B cell (primary cell): ENCODE measurements at places on chromosomes 16 and 17.

- no peaks in the 10 kb centered on the region for H3K36me3 ChIP-seq
- H3K27me3 ChIP-seq: no peaks in the 10 kb centered on the region
- H3K4me1 ChIP-seq: no peaks in the 10 kb centered on the region
These were observed 26.1 kb upstream of the ABCA8 start for GRCh38 chr17:68981288-68981687.

DNA sequence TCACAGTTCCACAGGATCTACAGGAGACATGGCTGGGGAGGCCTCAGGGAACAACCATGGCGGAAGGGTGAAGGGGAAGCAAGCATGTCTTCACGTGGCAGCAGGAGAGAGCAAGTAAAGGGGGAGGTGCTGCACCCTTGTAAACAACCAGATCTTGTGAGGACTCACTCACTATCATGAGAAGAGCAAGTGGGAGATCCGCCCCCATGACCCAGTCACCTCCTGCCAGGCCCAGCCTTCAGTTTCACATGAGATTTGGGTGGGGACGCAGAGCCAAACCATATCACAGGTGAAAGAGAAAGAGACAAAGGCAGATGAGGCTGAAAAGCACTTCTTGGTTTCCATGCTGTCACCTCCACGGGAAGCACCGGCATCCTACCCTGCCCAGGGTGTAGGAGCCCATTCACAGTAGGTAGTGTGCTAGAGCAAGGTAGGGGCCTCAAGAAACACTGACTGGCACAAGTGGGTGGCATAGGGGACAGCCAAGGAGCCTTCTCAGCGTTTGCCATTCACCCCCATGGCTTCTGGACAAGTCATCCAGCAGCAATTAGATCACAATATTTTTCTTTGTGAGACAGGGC lies 6.6 kb downstream of the NARF start:
- no peak for DNase-seq
- no peak overlapping the region for H3K4me3 ChIP-seq
- H3K36me3 ChIP-seq: peaks cover 7% of the 10 kb centered on the region
- no peaks in the 10 kb centered on the region for H3K27me3 ChIP-seq
- H3K27ac ChIP-seq: no peak overlapping the region

GRCh38 chr17:57735707-57736106 lies 9.4 kb downstream of the CCDC182 start:
- no peaks in the 10 kb centered on the region for H3K36me3 ChIP-seq
- no peak overlapping the region for H3K4me3 ChIP-seq
- H3K4me1 ChIP-seq: peaks cover 14% of the 10 kb centered on the region
- no peak overlapping the region for H3K27ac ChIP-seq
- no peaks in the 10 kb centered on the region for H3K27me3 ChIP-seq

- DNase-seq: no peak
- H3K4me3 ChIP-seq: no peak overlapping the region
These were observed 25.9 kb upstream of the FAAP100 start for GRCh38 chr17:81578038-81578441.

DNA sequence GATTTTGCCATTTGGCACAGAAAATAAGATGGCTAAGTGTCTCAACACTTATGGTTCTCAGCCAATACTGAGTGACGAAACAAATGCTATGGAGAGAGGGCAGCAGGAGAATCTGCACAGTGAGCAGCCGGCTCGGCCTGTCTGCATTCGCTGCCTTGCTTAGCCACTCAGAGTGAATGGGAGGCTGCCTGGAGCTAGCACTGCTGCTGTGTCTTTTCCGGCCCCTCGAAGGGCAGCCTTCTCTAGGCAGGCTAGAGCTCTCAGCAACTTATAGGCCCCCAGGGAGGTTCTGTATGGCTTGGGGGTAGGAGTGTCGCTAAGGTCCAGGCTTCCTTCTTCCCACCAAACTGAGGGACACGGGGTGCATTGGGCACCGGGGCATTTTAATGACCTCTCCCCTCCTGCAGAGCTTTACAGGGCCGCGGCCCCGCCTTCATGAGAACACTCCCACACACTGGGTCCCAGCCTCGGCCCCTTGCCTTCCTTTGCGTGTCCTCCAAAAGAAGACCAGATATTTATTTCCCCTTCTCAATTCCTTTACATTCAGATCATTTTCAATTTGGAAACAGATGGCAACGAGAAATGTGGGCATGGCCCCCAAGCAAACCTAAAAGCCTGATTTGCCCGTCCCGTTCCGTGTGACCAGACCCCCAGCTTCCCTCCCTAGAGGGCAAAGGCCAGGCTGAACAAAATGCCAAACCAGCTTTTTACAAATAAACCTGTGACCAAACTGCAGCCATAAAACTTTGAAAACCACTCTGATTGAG lies 670.9 kb downstream of the TOX3 start:
- H3K27ac ChIP-seq: no peak overlapping the region
- no peaks in the 10 kb centered on the region for H3K36me3 ChIP-seq
- no peaks in the 10 kb centered on the region for H3K4me1 ChIP-seq
- no peaks in the 10 kb centered on the region for H3K27me3 ChIP-seq
- H3K4me3 ChIP-seq: no peak overlapping the region

- DNase-seq: no peak
- peaks cover 33% of the 10 kb centered on the region for H3K4me1 ChIP-seq
These were observed 2.2 kb downstream of the JUP start for GRCh38 chr17:41784207-41784744.

DNA sequence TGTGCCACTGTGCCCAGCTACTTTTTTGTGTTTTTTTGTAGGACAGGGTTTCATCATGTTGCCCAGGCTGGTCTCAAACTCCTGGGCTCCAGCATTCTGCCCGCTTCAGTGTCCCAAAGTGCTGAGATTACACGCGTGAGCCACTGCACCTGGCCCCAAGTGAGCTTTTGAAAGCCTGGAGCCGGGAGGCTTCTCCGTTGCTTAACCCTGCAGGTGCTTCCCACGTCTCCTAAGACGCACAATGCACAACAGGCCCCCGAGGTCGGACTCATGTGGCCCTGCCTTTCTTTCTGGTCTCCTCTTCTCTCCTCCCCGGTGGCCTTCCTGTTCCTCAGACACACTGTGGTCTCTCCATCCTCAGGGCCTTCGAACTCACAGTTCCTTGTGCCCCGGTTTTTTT lies 12.5 kb downstream of the RABEP2 start:
- H3K4me1 ChIP-seq: peaks cover 12% of the 10 kb centered on the region
- H3K36me3 ChIP-seq: peaks cover 73% of the 10 kb centered on the region
- no peak overlapping the region for H3K27ac ChIP-seq

- no peak for DNase-seq
- H3K36me3 ChIP-seq: no peaks in the 10 kb centered on the region
- H3K27ac ChIP-seq: no peak overlapping the region
- H3K4me1 ChIP-seq: no peaks in the 10 kb centered on the region
These were observed 100.8 kb downstream of the ADCY9 start for GRCh38 chr16:4015275-4016004.

- H3K36me3 ChIP-seq: peaks cover 87% of the 10 kb centered on the region
- no peak overlapping the region for H3K4me3 ChIP-seq
- peaks cover 31% of the 10 kb centered on the region for H3K4me1 ChIP-seq
- DNase-seq: no peak
- no peak overlapping the region for H3K27ac ChIP-seq
These were observed 29.8 kb downstream of the ARHGAP27 start for GRCh38 chr17:45402916-45403315.

- H3K36me3 ChIP-seq: no peaks in the 10 kb centered on the region
- H3K4me1 ChIP-seq: peaks cover 69% of the 10 kb centered on the region
- DNase-seq: no peak
- H3K27me3 ChIP-seq: no peaks in the 10 kb centered on the region
- no peak overlapping the region for H3K4me3 ChIP-seq
These were observed 1.9 kb upstream of the NFATC3 start for GRCh38 chr16:68083239-68083781.

GRCh38 chr17:9902120-9902519 lies 3.0 kb downstream of the RCVRN start:
- H3K4me1 ChIP-seq: no peaks in the 10 kb centered on the region
- H3K27ac ChIP-seq: no peak overlapping the region
- DNase-seq: no peak
- no peak overlapping the region for H3K4me3 ChIP-seq
- H3K36me3 ChIP-seq: no peaks in the 10 kb centered on the region

GRCh38 chr16:77499373-77500285 lies 64.8 kb upstream of the ADAMTS18 start:
- no peaks in the 10 kb centered on the region for H3K27me3 ChIP-seq
- DNase-seq: no peak
- no peaks in the 10 kb centered on the region for H3K4me1 ChIP-seq
- no peak overlapping the region for H3K27ac ChIP-seq
- H3K36me3 ChIP-seq: no peaks in the 10 kb centered on the region

DNA sequence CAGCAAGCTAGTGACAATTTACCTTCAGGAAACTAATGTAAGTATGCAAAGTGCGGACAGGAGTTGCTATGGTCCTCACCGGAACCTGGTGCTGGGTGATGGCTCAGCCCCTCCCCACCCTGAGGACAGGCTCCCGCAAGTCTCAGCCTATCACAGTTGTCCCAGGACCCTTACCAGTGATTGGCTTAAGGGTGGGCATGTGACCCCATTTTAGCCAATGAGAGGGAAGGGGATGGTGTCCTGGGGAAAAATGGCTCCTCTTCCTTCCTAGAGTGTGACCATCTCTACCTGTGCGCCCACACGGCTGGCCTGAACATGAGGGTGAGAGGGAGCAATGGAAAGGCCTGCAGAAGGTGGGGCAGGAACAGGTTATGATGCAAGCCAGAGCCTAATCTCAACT lies 80.4 kb downstream of the C16orf78 start:
- no peak overlapping the region for H3K27ac ChIP-seq
- no peaks in the 10 kb centered on the region for H3K27me3 ChIP-seq
- H3K4me3 ChIP-seq: no peak overlapping the region
- H3K4me1 ChIP-seq: no peaks in the 10 kb centered on the region
- no peaks in the 10 kb centered on the region for H3K36me3 ChIP-seq

DNA sequence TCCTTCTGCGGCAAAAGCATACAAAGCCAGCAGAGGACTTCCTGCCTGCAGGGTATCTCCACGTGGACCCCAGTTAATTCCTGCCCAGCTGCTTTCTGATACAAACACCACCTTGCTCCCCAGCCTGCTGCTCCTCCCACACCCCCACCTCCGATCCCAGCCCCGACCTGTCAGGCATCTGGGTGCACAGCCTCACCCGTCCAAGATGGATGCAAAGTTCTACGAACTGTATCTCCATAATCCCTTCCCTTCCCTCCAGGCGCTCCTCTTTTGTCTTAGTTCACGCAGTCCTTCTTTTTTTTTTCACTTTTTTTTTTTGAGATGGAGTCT lies 15.6 kb upstream of the FOXJ1 start:
- no peak overlapping the region for H3K4me3 ChIP-seq
- no peaks in the 10 kb centered on the region for H3K27me3 ChIP-seq
- H3K27ac ChIP-seq: no peak overlapping the region
- no peaks in the 10 kb centered on the region for H3K4me1 ChIP-seq

DNA sequence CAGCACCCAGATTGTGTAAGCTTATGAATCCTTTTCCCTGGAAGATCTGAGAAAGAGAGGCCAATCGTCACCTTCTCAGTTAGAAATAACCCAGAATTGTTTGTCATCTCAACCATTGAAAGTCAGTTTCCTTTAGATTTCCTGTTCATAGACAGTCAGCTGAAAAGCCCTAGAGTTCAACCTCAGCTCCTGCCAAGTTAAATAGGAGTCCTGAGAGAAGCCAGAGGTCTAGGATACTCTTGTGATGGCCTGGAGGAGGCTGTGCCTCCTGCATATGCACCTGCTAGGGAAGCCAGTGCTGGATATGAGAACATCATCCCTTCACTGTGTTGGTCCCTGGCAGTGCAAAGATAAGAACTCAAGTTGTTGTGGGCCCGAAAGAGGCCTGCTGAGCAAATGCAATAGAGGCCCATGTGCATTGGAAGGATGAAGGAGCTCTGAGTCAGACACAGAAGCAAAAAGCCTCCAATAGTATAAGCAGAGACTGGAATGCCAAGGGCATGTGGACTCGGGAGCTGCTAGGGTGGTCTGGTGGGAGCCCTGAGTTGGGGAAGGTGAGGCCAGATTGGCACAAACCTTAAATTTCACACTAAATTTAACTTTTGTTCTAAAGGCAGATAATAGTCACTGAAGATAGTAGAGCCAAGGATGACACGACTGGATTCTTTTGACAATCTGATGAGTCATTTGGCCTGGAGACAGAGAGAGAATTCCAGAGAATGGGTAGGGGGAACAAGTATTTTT lies 520.9 kb upstream of the CDH5 start:
- no peaks in the 10 kb centered on the region for H3K27me3 ChIP-seq
- DNase-seq: no peak
- H3K4me3 ChIP-seq: no peak overlapping the region

GRCh38 chr17:33261820-33262219 lies 31.3 kb downstream of the ASIC2 start:
- no peak overlapping the region for H3K27ac ChIP-seq
- H3K36me3 ChIP-seq: no peaks in the 10 kb centered on the region
- H3K4me1 ChIP-seq: no peaks in the 10 kb centered on the region

GRCh38 chr17:66720567-66720966 lies 114.3 kb upstream of the CACNG5 start:
- no peaks in the 10 kb centered on the region for H3K27me3 ChIP-seq
- H3K4me1 ChIP-seq: no peaks in the 10 kb centered on the region
- no peak overlapping the region for H3K4me3 ChIP-seq
- DNase-seq: no peak
- no peak overlapping the region for H3K27ac ChIP-seq
- H3K36me3 ChIP-seq: no peaks in the 10 kb centered on the region

- DNase-seq: no peak
- no peaks in the 10 kb centered on the region for H3K4me1 ChIP-seq
- no peak overlapping the region for H3K27ac ChIP-seq
- no peak overlapping the region for H3K4me3 ChIP-seq
These were observed 561.0 kb upstream of the ZFHX3 start for GRCh38 chr16:73608911-73609310.

GRCh38 chr17:67737145-67737544 lies 19.4 kb downstream of the NOL11 start:
- no peak for DNase-seq
- peaks cover 89% of the 10 kb centered on the region for H3K36me3 ChIP-seq
- no peaks in the 10 kb centered on the region for H3K27me3 ChIP-seq
- H3K4me1 ChIP-seq: no peaks in the 10 kb centered on the region
- H3K4me3 ChIP-seq: no peak overlapping the region

GRCh38 chr17:13008461-13008860 lies 9.4 kb downstream of the ELAC2 start:
- H3K27ac ChIP-seq: no peak overlapping the region
- no peaks in the 10 kb centered on the region for H3K4me1 ChIP-seq
- H3K36me3 ChIP-seq: peaks cover 13% of the 10 kb centered on the region
- H3K4me3 ChIP-seq: no peak overlapping the region
- H3K27me3 ChIP-seq: no peaks in the 10 kb centered on the region

- no peak overlapping the region for H3K27ac ChIP-seq
- peaks cover 8% of the 10 kb centered on the region for H3K4me1 ChIP-seq
- no peaks in the 10 kb centered on the region for H3K36me3 ChIP-seq
- no peak for DNase-seq
- peaks cover 28% of the 10 kb centered on the region for H3K27me3 ChIP-seq
- H3K4me3 ChIP-seq: no peak overlapping the region
These were observed 16.1 kb upstream of the NAGS start for GRCh38 chr17:43988301-43988700.
